Mammary microvascular endothelial cell (primary cell): ENCODE measurements at places on chromosomes 12 and 14. TPM values are rescaled to one million over a fixed set of nuclear protein-coding genes. Genes with fewer than 3 reads are reported as not detected.

TRPV4 gene
- total RNA-seq: 2.4 and 3.4 TPM in 2 replicates

CSRP2 gene
- 13.7 and 18.6 TPM in 2 replicates for total RNA-seq

ENDOU gene
- not detected in 2 replicates for total RNA-seq

PLEKHH1 gene
- total RNA-seq: 0.05 and 0.13 TPM in 2 replicates

CISTR gene
- not detected in 2 replicates for total RNA-seq

CLEC4C gene
- not detected in 2 replicates for total RNA-seq

MON2 gene
- 10.2 and 18.9 TPM in 2 replicates for total RNA-seq

APOF gene
- total RNA-seq: not detected in 2 replicates

HOXC12 gene
- total RNA-seq: not detected in 2 replicates

HOXC13 gene
- total RNA-seq: not detected in 2 replicates

CCDC198 gene
- total RNA-seq: not detected in 2 replicates

RND1 gene
- total RNA-seq: 4.1 and 5.3 TPM in 2 replicates

ACADS gene
- total RNA-seq: 21.8 and 26.2 TPM in 2 replicates

CDH24 gene
- total RNA-seq: 11.5 and 16.7 TPM in 2 replicates

FITM1 gene
- total RNA-seq: 0.10 TPM in 1 of 2 replicates, not detected in the other

AJUBA gene
- total RNA-seq: 44.1 and 45.2 TPM in 2 replicates

MIP gene
- not detected in 2 replicates for total RNA-seq

BEGAIN gene
- total RNA-seq: 0.20 TPM in 2 replicates

PELI2 gene
- 1.3 and 2.5 TPM in 2 replicates for total RNA-seq

TSHR gene
- not detected in 2 replicates for total RNA-seq

DEGS2 gene
- 0.10 TPM in 1 of 2 replicates, not detected in the other for total RNA-seq

GSKIP gene
- 27.0 and 27.4 TPM in 2 replicates for total RNA-seq

SERPINA3 gene
- not detected in 2 replicates for total RNA-seq
